Foreskin fibroblast (primary cell): ENCODE measurements at places on chromosomes 3 and 15.
A peak's percentile ranks its signal among the peaks of the same experiment; 100 is the strongest.

DNA sequence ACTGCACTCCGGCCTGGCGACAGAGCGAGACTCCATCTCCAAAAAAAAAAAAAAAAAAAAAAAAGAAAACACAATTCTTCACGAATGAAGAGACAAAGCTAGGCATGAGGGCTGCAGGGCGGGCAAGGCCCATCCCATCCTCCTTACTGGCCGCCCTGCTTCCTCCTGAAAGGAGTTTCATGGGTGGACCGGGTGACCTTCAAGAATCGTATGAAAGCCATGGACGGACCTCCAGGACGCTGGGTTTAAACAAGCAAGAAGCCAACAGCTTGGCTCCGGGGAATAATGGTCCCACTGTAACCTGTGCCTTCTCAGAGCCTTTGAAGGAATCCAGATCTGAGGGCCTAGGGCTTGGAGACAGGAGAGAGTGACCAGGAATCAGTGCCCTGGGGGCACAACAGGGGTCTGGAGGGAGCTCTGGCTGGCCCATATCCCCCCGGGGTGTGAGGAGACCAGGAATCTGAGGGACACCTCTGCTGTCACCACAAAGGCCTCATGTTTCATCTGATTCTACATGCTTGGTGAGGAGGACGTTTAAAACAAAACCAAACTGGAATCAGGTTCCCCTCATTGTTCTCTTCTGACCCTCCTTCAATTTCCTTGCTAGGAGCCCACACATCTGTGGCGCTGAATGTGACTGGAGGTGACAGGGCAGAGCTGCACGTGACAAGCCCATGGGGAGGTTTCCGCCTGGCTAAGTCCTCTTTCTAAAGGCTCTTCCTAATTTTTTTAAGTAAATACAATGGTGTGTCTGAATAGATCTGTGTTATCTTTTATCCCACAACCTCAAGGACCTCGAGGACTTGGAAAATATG lies 46.1 kb downstream of the WHAMM start:
- no peak for DNase-seq

DNA sequence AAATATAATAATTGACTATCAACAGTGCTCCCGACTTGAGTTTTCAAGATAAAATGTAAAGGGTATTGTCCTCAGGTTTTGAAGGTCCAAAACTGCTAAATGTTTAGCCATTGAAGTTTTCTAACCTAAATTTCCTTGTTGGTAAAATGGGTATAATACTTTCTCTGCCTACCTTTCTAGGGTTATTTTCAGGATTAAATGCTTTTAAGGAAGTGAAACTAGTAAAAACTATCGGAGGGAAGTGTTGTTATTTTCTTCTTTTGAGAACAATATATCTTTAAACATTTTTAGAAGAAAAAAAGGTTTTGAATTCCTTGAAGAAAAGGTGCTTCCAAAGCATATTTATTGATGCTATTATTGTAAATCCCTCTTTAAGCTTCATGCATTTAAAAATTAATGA lies 67.3 kb downstream of the FILIP1L start:
- no peak for DNase-seq

- DNase-seq: peak; percentile 84
Measured at GRCh38 chr3:177569875-177570657, 372.8 kb upstream of the TBL1XR1 start.

DNA sequence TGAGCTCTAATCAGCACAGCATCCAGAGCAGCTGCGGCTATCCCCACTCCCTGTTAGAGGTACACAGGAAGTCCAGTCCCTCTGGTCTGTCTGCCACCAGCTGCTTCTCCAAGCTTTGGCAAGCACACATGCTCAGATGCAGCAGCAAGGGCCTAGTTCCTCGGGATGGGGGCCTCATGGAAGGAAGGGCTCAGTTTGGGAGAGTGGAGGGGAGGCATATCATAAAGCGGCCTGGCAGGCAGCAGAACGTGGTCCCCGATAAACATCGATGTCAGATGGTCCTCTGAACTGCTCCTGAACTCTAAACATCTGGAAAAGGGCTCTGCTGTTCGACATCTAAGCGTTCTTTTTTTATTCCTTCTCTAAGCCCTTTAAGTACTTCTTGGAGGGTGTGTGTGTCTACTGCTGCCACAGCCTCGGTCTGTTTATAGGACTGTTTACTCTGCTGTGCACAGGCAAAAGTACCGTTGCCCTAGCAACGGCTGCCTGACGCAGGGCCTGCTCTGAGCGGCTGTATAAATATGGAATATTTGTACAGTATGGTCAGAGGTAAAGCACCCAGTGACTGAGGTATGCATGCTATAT lies 74.6 kb downstream of the PRICKLE2 start:
- peak; percentile 83 for DNase-seq

- DNase-seq: peak; percentile 38
Measured at GRCh38 chr15:101255615-101256241, 3.9 kb upstream of the CHSY1 start.

GRCh38 chr3:6860954-6861624 lies at the start of gene GRM7:
GRM7 (plus strand) TSS chr3:6861115.
- peak; percentile 2 for DNase-seq

DNA sequence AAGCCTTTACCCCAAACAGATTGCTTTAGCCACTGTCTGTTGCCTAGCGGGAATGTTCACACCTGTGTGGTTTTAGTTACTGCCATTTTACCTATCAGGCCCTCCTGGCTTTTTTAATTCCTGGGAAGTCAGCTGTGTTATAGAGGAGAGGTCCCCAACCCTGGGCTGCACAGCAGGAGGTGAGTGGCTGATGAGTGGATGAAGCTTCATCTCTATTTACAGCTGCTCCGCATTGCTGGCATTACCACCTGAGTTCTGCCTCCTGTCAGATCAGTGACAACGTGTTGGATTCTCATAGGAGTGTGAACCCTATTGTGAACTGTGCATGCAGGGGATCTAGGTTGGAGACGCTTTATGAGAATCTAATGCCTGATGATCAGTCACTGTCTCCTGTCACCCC lies 127.0 kb downstream of the MBNL1 start:
- no peak for DNase-seq
